Activated T-helper 17 cell treated with anti-CD3 and anti-CD28 coated beads, Interleukin-2, amount 50 U/mL, for 72 hours (primary cell): ENCODE measurements at places on chromosomes 2 and 18. TPM values are rescaled to one million over a fixed set of nuclear protein-coding genes. Genes with fewer than 3 reads are reported as not detected.

GREB1 gene
- total RNA-seq: 0.95 TPM

NPPC gene
- not detected for total RNA-seq

MDH1B gene
- total RNA-seq: 1.1 TPM

ONECUT2 gene
- total RNA-seq: 0.52 TPM

DHX57 gene
- 14.0 TPM for total RNA-seq

DNA sequence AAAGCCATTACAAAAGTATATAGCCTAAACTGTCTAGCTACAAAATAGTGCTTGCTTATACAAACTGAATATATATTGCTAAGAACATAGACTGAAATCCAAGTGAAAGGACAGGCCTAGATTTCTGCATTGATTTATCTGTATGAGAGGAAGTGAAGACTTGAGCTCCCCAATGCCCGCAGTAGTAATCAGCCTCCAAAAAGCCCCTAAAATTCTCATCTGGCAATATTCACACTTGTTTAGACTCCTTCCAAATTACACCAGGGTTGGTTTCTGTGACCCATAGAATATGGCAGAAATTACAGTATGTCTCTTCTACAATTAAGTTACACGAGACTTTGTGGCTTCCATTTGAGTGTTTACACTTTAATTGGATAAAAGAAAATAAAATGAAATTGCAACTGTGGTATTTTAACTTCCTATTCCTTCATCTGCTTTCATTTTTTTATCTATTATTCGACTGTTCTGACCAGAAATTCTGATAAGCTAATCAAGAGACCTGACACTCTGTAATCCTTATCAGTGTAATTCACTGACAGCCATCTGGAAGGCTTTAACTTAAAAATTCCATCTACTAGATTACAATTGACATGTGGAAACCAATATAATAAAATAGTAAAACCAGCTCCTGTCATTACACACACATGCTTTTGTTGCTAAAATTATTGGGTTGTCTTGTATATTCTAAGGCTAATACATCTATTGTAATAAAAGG lies 21.1 kb downstream of the ABCB11 start:
- ATAC-seq: no peak

DNA sequence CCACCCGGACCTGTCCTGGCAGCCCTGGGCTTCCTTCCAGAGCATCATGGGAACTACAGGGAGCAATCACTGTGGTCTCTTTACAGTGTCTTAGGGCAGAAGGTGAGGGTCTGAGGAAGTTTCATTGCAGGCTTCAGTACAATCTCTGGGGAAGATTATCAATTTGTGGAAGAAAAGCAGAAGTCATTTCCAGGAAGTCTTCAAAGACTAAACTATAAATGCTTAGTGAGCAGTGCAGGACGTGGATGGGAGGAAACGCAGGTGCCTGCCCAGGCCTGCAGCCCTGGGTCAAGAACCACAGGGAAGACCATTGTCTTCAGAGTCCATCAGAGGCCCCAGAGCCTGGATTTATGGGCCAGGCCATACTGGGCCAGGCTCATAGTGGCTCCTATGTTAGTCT lies 54.3 kb downstream of the INO80C start:
- no peak for ATAC-seq

DNA sequence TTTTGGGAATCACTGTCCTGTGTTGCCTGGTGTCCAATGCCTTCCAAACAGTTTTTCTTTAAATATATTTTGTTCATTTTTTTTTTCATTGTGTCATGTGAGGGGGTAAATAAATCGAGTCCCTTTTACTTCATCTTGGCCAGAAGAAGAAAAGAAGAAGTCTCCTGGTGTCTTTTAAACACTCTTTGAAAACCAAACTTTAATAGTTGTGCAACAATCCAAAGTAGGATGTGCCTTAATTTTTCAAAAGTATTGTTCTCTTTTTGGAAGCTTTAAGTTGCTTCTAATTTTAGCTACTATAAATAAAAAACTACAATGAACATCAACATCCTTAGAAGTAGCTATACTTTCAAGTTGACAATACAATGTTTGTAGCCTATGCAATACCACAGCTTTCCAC lies 154.9 kb downstream of the ATAD2B start:
- ATAC-seq: no peak

DNA sequence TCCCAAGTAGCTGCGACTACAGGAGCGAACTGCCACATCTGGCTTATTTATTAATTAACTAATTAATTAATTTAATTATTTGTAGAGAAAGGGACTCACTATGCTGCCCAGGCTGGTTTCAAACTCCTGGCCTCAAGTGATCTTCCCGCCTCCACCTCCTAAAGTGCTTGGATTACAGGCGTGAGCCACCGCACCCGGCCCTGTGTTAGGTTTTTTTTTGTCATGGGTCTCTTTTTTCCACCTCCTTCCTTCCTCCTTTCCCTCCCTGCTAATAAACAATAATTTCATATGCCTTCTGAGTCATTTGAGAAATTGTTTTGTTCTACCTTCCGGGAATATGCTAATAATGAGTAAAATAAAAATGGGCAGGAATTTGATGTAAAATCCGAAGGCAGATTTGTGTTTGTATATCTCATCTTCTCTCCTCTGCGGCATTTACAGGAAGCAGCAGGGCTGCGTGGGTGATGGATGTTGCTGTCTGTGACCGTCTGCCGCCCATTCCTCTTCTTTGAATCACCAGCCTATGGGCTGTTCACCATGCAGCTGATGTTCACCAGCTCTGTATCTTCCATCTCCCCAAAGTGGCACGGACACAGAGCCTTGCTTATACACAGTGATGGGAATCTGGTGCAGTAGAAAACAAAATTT lies 89.9 kb downstream of the ACSL3 start:
- ATAC-seq: no peak

DNA sequence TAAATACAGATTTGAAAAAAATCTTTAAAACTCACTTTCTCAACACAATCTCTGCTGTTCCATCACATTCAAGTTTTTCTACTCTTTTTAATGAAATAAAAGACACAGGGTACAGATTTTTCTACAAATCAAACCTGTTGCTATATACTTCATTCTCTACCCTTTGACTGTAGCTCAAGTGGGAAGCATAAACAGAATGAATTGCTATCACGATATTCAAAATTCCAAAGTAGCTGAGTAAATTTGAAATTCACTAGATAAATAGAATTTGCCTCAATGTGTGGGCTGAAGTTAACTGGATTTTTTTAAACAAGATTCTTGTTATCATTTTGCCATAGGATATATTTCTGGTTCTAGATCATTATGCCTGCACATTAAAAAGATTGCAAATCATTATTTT lies 185.9 kb downstream of the ZNF521 start:
- ATAC-seq: no peak

DNA sequence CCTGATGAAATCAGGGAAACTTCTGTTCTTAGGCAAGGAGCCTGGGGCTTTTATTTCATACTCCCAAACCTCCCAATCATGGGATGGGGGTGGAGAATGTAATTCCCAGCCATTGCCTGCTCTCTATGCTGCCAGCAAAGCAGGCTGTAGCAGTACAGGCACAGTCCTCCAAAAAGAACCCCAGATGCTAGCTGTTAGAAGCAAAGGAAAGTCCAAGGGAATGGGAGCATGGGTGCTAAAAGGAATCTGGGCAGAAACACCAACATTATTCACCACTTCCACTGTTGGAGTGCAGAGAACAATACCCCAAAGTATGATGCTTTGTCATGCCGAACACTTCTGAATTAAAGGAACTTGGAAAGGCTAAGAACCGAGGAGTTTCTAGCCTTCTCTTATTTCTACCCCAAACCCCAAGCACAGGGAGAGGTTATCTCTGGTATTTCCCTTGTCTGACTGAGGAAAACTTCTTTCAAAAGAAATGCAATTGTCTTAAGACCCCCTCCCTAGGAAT lies 24.7 kb downstream of the MDH1 start:
- no peak for ATAC-seq

- no peak for ATAC-seq
Observed at GRCh38 chr2:196105951-196106350, 37.3 kb upstream of the DNAH7 start.

DNA sequence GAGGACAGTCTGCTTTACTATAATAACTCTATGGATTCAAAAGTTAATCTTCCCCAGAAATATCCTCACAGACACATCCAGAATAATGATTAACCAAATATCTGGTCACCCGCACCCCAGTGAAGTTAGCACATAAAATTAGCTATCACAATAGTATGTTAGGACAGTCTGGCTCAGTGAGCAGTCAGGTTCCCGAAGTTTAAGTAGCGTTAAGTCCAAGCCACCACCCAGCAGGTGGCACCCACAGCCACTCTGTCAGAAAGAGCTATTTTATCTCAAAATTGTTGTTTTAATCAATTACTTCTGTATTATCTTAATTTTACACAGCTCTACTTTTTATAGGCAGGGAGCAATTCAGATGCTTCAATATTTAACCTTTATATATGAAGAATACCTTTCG lies 537.5 kb downstream of the MBD2 start:
- ATAC-seq: no peak

DNA sequence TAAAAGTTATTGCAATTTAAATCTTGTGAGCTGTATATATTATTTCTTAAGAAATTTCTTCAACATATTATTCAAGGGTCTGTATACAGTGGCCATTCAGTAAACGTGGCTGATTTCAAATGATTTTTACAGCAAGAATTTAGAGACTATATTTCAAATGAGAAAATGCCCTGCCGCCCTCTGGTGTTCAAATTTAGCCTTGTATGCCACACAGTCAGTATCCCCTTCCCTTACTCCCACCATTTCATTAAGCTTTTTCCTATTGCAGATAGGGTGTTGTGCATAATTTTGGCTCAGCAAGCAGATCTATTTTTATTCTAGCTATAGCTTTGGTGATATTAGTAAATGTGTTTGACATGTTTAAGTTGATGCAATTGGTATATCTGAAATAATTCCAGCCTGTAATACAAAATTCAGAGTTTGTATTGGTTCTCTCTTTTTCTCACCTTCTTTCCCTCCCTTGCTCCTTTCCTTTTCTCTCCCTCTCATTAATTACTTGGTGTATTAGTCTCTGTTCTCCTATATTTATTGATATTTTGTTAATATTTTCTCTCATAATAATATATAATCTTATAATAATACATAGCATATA lies 22.8 kb upstream of the SCN7A start:
- no peak for ATAC-seq

- no peak for ATAC-seq
Observed at GRCh38 chr2:28661589-28662001, 90.0 kb upstream of the PPP1CB start.

DNA sequence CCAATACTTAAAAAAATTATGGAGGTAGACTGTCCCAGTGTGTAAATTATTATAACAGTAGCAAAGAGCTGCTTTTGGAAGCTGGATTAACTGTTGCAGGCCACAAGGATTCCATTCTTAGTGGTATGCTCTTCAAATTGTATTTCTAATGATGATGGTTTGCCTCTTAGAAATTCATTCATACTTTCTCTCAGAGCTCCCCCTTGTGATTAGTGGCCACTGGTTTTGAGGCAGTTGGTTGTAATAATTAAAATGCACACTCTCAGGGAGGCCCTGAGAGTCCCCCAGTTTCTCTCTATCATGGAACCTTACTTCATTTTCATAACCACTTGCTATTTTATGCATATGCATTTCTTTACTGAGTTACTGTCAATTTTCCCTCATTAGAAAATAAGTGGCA lies 122.5 kb downstream of the PLA2R1 start:
- ATAC-seq: no peak

- no peak for ATAC-seq
Observed at GRCh38 chr2:25955869-25956535, 26.3 kb downstream of the KIF3C start.

- no peak for ATAC-seq
Observed at GRCh38 chr18:48992791-48993555, 42.2 kb upstream of the SMAD7 start.

- no peak for ATAC-seq
Observed at GRCh38 chr2:146467425-146467824, 1377.4 kb upstream of the ACVR2A start.
